Kidney (tissue), 22 donors: ENCODE measurements at places on chromosomes 16 and 17. TPM values are rescaled to one million over a fixed set of nuclear protein-coding genes. Genes with fewer than 3 reads are reported as not detected.
A peak's percentile ranks its signal among the peaks of the same experiment; 100 is the strongest.

- DNase-seq = no peak
Measured at GRCh38 chr17:8391711-8392110, 5.9 kb downstream of the RNF222 start.

The WNT9B gene
- polyA plus RNA-seq = 1.9 TPM

DNA sequence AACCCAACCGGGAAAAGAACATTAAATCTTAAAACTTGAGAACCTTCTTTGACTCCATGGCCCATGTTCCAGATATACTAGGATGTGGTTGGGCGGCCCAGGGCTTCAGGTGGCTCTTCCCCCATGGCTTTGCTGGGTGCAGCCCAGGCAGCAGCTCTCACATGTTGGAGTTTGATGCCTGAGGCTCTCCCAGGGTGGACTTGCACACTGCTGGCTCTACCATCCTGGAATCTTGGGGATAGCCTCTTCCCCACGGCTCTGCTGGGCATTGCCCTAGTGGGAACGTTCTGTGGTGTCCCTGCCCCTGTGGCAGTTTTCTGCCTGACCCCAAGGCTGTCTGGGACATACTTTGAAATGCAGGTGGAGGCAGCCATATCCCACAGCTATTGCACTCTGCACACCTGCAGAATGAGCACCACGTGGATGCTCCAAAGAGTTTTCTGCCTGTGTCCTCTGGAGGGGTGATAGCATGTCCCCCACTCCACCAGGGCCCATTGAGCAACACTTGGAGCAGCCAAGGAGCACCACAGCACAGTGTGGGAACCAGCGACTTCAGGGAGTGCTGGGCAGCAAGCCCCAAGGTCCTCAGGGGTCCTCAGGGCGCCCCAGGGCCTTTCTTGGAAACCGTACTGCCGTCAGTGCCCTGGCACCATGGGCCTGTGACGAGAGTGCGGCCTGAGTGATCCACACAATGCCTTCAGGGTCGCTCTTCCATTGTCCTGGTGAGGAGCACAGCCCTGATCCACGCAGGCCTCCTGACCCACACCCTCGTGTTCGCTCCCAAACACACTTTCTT is 70.8 kb downstream of the GOSR1 start:
- no peak for DNase-seq

The HSPB9 gene
- polyA plus RNA-seq = 0.99 TPM

- peak; percentile 61 for DNase-seq
Measured at GRCh38 chr17:75832652-75833400, 11.4 kb downstream of the UNC13D start.

DNA sequence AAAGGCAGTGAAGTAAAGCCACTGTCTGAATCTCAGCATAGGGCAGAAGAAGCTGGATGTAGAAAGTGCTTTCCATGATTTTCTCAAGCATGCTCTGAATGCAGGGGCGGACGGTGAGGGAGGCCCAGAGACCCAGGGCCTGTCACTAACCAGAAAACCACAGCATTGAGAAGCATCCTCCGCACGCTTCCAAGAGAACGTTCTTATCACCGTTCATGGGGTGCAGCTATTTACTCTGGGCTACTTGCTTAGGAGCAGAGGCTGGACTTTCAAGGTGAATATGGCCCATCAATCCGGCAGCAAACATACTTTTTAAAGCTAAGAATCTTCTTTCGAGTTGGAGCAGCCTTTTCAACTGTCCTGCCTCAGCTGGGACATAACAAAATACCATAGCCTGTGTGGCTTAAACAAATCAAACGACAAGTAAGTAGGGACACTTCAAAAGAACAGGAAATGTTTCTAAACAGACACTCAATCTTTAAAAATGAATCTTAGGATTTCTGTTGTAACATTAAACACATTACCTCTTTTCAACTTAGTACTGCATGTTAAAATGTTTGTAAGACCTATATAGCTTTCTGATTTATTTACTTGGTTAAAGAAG is 46.5 kb upstream of the CDRT4 start:
- peak; percentile 19 for DNase-seq

GRCh38 chr17:17324616-17325015 is 21.4 kb downstream of the NT5M start:
- no peak for DNase-seq

- no peak for DNase-seq
Measured at GRCh38 chr17:77847221-77848085, 111.0 kb upstream of the TNRC6C start.

GRCh38 chr16:66207883-66208265 is 158.6 kb upstream of the CDH5 start:
- no peak for DNase-seq

GRCh38 chr16:53666786-53667415 is 36.8 kb downstream of the RPGRIP1L start:
- DNase-seq = no peak

The CHST4 gene
- polyA plus RNA-seq = not detected

The TMEM92 gene
- polyA plus RNA-seq = not detected

The PPP1R1B gene
- polyA plus RNA-seq = 22.9 TPM
